ENCODE measurements at places on chromosomes 12 and 14.

DNA sequence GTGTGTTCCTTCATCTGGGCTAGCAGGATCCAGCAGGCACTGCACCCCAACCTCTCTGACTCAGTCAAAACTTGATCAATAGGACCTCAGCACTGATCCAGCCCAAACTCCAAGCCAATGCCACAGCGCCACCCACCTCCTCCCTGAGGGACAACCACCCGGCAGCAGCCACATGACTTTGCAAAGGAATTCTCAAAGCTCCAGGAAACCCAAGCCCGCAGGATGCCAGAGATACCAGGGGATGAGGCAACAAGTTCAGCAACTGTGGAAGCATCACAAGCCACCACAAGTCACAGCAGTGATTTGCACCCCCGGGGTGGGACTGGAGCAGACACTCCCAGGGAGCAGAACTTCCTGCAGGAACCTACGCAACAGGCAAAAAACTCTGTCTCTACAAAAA lies 37.3 kb downstream of the ACTN1 start:
- no peak for DNase-seq

GRCh38 chr14:68808696-68809480 lies 16.0 kb upstream of the ZFP36L1 start:
- DNase-seq = no peak

DNA sequence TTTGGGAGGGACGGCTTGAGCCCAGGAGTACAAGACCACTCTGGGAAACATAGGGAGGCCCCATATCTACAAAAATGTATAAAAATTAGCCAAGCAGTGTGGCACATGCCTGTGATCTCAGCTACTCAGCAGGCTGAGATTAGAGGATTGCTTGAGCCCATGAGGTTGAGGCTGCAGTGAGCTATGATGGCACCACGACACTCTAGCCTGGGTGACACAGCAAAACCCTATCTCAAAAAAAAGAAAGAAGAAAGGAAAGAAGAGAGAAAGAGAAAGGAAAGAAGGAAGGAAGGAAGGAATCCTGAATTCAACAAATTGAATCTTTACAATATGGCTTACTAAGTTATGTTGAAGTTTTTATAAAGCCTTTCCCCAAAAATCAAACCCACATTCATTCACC lies 2.1 kb downstream of the KIF21A start:
- no peak for DNase-seq

GRCh38 chr12:130576371-130576816 lies 139.7 kb downstream of the RIMBP2 start:
- no peak for DNase-seq

GRCh38 chr14:20428802-20429201 lies 7.2 kb downstream of the KLHL33 start:
- no peak for DNase-seq

DNA sequence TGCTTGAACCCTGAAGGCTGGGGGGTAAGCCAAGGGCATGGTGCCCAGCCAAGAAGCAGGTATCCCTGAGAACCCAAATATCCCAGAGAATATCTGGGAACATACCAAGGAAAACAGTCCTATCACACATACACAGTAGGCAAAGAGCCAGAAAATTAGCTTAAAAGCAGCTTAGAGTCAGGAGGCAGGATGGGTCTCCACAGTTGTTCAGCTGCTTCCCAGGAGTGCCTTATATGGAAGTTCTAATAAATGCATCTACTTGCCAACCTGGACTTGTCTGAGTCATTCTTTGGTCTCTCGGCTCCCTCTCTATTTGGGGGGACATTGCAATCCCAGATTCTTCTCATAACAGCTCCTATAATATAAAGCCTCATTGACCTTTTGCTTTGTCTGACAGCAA lies 9.0 kb upstream of the GPR135 start:
- DNase-seq = no peak

GRCh38 chr14:56660677-56661389 lies 81.2 kb downstream of the TMEM260 start:
- no peak for DNase-seq

DNA sequence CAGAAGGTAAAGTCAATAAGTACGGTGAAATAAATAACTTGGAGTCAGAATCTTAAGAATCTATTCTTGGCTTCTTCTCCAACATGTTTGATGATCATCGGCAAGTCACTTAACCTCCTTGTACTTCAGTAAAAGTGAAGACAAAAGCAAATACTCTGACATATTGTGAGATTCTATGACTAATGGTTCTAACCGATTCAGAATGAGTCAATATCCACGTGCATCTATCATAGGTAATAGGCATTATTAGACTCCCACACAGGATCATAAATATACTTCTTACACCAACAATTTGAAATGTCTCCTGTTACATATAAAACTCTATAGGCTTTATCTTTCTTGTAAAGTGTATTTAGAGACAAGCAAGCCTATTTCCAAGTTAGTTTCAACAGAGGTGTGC lies 144.4 kb upstream of the ATXN7L3B start:
- DNase-seq = no peak

DNA sequence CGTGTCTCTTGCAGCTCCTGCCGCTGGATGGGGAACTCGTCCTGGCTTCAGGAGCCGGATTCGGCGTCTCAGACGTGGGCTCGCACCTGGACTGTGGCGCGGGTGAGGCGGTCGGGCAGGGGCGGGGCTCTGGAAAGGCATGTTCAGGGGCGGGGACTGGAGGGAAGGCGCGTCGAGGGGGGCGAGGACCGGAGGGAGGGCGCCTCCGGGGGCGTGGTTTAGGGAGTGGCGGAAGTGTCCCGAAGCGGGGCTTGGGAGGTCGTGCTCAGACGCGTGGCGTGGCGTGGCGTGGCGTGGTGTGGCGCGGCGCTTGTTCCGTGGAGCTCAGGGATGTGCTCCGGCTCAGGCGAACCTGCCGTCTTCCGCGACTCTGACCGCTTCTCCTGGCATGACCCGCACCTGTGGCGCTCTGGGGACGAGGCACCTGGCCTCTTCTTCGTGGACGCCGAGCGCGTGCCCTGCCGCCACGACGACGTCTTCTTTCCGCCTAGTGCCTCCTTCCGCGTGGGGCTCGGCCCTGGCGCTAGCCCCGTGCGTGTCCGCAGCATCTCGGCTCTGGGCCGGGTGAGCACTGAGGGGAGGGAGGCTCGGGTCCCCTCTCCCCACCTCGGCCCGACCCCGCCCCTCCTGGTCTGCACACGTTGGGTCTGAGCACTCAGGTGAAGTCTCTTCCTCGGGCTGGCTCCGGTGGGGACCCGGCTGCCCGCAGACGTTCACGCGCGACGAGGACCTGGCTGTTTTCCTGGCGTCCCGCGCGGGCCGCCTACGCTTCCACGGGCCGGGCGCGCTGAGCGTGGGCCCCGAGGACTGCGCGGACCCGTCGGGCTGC lies 6.2 kb downstream of the AMN start:
- peak; percentile 8 for DNase-seq

- no peak for DNase-seq
These were observed 473.0 kb downstream of the DPF3 start for GRCh38 chr14:72420749-72421474.

DNA sequence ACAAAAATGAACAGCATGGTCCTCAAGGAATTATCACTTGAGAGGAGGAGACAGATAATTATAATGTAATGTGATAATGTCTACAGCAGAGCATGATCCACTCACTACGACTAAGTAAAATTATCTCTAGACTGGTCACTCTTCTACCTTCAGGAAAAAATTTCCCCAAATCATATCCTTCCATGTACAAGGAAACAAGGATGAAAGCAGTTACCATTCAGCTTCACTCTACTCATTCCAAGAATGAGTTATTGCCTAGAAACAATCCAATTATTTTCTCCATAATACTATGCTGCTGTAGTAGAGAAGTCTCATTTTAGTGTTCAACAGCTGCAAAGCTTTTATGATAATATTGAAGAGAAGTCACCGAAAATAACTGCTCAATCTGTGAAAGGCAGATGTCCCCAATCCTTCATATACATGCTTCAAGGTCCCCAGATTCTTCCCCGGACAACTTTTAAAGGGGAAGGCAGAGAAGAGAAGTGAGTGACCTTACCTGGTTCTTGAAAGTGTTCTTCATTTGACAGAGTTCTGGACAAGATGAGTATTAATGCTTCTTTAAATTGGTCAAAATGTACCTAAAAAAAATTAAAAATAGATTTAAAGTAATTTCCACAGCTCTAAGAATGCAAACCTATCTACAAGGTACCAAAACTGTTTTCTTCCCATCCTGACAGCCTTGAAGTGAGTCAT lies 24.6 kb downstream of the NIN start:
- no peak for DNase-seq

DNA sequence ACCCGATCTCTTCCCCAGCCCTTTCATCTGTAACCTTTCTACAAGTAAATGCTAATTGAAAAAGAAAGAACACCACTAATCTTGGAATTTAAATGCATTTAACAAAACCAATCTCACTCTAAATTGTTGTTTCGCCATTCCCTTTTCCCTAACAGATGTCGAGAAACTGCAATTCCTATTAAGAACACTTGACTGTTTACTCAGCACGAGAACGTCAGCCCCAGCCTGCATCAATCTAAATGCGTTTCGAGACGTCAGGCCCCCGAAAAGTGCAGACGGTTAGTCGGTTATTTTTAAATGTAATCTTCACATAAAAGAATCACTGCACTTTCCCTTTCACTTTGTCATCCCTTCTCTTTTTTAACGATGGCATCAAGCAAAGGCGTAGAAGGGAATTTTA lies 837.6 kb downstream of the VRK1 start:
- no peak for DNase-seq

DNA sequence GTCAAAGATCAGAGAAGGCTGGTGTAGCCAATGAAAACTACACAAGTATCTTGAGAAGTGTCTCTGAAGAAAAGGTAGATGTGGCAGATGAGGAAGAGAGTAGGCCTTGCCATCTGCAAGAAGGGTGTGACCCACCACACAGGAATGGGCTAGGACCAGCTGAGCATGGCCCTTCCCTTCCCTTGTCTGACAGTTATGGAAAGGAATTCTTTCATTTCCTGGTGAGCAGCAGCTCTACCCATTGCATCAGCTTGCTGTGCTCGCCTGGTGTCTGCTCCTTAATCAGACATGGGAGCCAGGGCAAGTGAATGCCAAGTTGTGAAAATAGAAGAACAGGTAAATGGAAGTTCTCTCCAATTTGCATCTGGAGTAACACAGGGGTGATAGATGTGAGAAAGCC lies 145.2 kb upstream of the KRR1 start:
- no peak for DNase-seq

DNA sequence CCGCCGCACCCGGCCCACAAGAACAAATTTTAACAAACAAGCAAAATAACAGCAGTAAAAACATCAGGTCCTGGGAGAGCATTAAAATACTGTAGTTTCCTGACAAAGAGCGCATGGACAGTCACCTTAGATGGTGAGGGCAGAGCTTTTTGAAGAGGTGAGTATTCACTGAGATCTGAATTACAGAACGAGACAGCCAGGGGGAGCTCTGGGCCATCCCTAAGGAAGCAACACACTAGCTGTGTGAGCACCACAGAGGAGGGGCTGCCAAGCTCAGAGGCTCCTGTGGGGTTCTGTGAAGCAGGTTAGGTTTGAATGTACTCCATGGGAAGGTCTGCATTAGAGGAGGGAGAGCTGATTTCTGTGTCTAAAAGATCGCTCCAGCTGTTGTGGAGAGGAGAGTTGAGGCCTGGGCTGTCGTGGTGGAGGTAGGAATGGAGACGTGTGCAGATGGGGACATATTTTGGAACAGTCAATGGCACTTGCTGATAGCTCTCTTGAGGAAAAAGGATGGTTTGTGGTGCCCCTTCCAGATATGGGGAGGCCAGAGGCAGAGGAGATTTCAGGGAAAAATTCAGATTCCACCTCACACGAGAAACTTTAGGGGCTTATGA lies 72.9 kb downstream of the TRAFD1 start:
- DNase-seq = no peak

- no peak for DNase-seq
These were observed 536.3 kb downstream of the TMEM121 start for GRCh38 chr14:106062502-106063272.

GRCh38 chr12:80954857-80955520 lies 17.3 kb upstream of the LIN7A start:
- no peak for DNase-seq

DNA sequence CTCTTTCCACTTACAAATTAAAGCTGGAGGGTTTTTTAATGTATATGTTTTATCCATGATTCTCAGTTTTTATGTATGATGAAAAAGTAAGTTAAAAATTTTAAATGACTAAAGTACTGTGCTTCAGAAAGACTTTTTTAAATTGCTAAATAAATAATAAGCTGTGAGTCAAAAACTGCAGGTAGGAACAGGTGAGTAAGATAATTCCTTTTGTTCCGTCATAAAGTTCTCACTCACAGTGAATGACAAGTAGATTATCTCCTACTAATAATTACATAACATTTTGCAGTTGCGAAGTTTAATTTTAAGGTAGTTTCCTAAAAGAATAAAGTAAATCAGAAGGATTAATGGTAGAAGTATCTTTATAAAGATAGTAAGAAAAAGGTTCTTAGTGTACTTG lies 78.0 kb downstream of the PRKCH start:
- no peak for DNase-seq

- DNase-seq = no peak
These were observed 113.0 kb upstream of the NTF3 start for GRCh38 chr12:5318874-5319273.

GRCh38 chr12:7758766-7759140 lies 6.3 kb upstream of the NANOGNB start:
- no peak for DNase-seq

- DNase-seq = no peak
These were observed 85.5 kb downstream of the TGFB3 start for GRCh38 chr14:75896341-75896740.

GRCh38 chr14:31047503-31047902 lies 21.3 kb upstream of the STRN3 start:
- no peak for DNase-seq

DNA sequence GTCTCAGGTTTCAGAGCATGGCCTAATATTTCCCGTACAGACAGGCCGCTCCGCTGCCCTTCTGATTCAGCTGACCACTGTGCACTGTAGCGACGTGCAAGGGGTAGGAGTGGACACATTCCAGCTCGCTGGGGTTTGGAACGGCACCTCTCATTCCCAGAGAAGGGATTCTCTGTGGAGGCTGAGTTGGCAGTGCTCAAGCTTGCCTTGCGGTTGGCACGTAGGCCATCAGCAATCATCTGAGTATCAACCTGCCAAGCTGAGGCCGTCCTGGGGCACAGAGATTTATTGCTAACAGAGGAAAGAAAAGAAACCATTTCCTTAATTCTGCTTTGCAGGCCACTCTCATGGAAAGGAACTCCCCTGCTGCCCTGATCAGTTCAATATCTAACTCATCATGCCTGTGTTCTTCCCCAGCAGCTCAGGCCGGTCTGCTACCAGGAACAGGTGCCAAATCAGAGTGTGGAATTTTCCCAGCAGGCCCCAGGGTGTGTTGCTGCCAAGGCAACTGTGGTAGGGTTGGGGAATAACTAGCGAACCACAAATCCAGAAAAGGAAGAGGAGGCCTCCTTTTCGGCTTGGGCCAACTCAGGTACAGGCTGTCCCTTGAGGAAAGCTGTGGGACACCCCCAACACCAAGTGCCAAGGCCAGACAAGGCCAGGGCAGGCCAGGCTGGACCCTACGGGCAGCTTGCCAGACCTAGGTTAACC lies 92.5 kb downstream of the SSPN start:
- no peak for DNase-seq

- no peak for DNase-seq
These were observed 376.7 kb downstream of the ZFP36L1 start for GRCh38 chr14:68416171-68416570.

GRCh38 chr12:27052176-27052575 lies 29.8 kb downstream of the MED21 start:
- DNase-seq = no peak

GRCh38 chr14:78316786-78317185 lies 146.6 kb downstream of the NRXN3 start:
- no peak for DNase-seq

All from NCI-H1436 treated with DMSO at 0.1 percent for 48 hours (cell line).